ENCODE measurements at places on chromosomes 5 and 9. TPM values are rescaled to one million over a fixed set of nuclear protein-coding genes. Genes with fewer than 3 reads are reported as not detected.

GRCh38 chr5:67297376-67297775, 100.8 kb upstream of the CD180 start:
- no peak overlapping the region for H3K27ac ChIP-seq
- no peaks in the 10 kb centered on the region for H3K27me3 ChIP-seq
- DNase-seq: no peak
- no peaks in the 10 kb centered on the region for H3K4me1 ChIP-seq
- H3K4me3 ChIP-seq: no peak overlapping the region

- no peaks in the 10 kb centered on the region for H3K36me3 ChIP-seq
- no peaks in the 10 kb centered on the region for H3K4me1 ChIP-seq
- H3K27ac ChIP-seq: no peak overlapping the region
- H3K4me3 ChIP-seq: no peak overlapping the region
- no peak for DNase-seq
These were observed 253.3 kb downstream of the MRPS30 start for GRCh38 chr5:45062044-45062443.

DNA sequence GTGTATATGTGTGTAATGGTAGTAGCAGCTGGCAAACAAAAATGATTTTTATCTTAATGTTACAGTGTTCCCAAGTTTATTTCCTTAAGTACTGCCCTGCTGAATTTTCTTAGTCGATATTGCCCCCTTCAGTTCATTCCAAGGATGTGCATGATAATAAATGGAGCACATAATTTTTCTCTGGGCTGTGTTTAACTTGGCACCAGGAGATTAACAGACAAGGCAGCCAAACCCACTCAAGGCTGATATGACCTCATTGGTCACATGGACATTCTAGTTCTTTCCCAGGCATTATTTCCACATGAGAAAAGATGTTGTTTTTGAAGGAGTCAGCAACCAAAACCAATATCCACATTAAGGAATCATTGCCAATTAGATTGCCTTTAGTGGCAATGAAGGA, 61.8 kb downstream of the COX7C start:
- no peak for DNase-seq
- H3K27ac ChIP-seq: no peak overlapping the region
- no peaks in the 10 kb centered on the region for H3K27me3 ChIP-seq
- no peaks in the 10 kb centered on the region for H3K36me3 ChIP-seq
- no peaks in the 10 kb centered on the region for H3K4me1 ChIP-seq

The ESM1 gene
- polyA plus RNA-seq: 0.06 TPM

GRCh38 chr5:99010294-99010693, 81.5 kb upstream of the CHD1 start:
- H3K27me3 ChIP-seq: no peaks in the 10 kb centered on the region
- H3K27ac ChIP-seq: no peak overlapping the region
- DNase-seq: no peak
- H3K4me1 ChIP-seq: no peaks in the 10 kb centered on the region
- H3K4me3 ChIP-seq: no peak overlapping the region

- H3K27ac ChIP-seq: no peak overlapping the region
- H3K27me3 ChIP-seq: no peaks in the 10 kb centered on the region
- no peak overlapping the region for H3K4me3 ChIP-seq
- H3K4me1 ChIP-seq: no peaks in the 10 kb centered on the region
These were observed 287.1 kb upstream of the ZNF462 start for GRCh38 chr9:106575823-106576222.

DNA sequence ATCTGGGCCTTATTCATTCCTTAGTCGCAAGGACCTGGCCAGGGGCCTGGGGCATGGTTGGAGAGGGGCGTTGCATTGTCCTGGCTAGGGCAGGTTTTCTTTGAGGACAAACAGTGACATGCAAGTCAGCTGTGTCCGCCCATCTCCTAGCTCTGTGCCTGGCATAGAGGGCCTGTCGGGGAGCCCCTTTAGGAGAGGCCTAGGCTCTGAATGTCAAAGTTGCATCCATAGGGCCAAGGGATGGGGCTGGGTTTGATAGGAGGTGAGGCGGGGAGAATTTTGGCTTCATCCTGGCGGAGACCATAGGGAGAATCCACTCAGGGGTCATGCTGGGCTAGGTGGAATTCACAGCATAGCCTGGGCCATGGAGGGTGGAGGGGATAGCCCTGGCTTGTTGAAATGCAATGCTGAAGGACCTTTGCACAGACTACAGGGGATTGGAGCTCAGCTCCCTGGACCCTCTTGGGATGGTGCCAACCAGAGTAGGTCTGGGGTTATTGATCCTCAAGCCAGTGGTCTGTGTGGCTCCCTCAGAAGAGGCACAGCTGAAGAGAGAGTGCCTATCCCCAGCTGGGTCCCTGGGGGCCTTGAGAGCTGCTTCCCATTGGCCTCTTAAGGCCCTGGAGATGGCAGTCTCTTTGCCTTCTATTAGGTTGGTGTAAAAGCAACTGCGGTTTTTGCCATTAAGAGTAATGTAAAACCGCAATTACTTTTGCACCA, 104.0 kb downstream of the RGS3 start:
- H3K36me3 ChIP-seq: no peaks in the 10 kb centered on the region
- no peak for DNase-seq
- H3K27me3 ChIP-seq: no peaks in the 10 kb centered on the region
- H3K4me1 ChIP-seq: peaks cover 65% of the 10 kb centered on the region
- H3K27ac ChIP-seq: peak overlapping the region; percentile 4

- no peaks in the 10 kb centered on the region for H3K27me3 ChIP-seq
- no peak overlapping the region for H3K4me3 ChIP-seq
- peak overlapping the region; percentile 23 for H3K27ac ChIP-seq
- no peaks in the 10 kb centered on the region for H3K36me3 ChIP-seq
- DNase-seq: no peak
- peaks cover 20% of the 10 kb centered on the region for H3K4me1 ChIP-seq
These were observed 25.4 kb downstream of the IRF1 start for GRCh38 chr5:132465059-132465707.

- H3K27ac ChIP-seq: no peak overlapping the region
- no peaks in the 10 kb centered on the region for H3K27me3 ChIP-seq
- H3K36me3 ChIP-seq: no peaks in the 10 kb centered on the region
These were observed 1.3 kb upstream of the RNU6ATAC start for GRCh38 chr9:134165357-134166315.

Measured in psoas muscle (tissue), 8 donors.